ENCODE measurements at places on chromosomes 6 and 20. TPM values are rescaled to one million over a fixed set of nuclear protein-coding genes. Genes with fewer than 3 reads are reported as not detected.

BNIP5 gene
- not detected for total RNA-seq

PRRT1 gene
- total RNA-seq, result 1.2 TPM

RGL2 gene
- 65.4 TPM for total RNA-seq

DZANK1 gene
- 1.8 TPM for total RNA-seq

PRDM1 gene
- total RNA-seq, result 20.2 TPM

NUS1 gene
- total RNA-seq, result 25.1 TPM

CPXM1 gene
- 0.31 TPM for total RNA-seq

LY6G6F gene
- total RNA-seq, result not detected

TRIM10 gene
- total RNA-seq, result not detected

ITPA gene
- 44.3 TPM for total RNA-seq

CCND3 gene
- 382 TPM for total RNA-seq

PDYN gene
- not detected for total RNA-seq

MARCKS gene
- total RNA-seq, result 1.7 TPM

OR2B6 gene
- not detected for total RNA-seq

TRIM15 gene
- total RNA-seq, result not detected

CAGE1 gene
- total RNA-seq, result 0.20 TPM

SPATA25 gene
- 2.0 TPM for total RNA-seq

SLC22A2 gene
- not detected for total RNA-seq

HDGFL1 gene
- not detected for total RNA-seq

THEMIS gene
- 155 TPM for total RNA-seq

GPR63 gene
- 1.4 TPM for total RNA-seq

ACTL10 gene
- 4.4 TPM for total RNA-seq

TGM3 gene
- not detected for total RNA-seq

GNMT gene
- 1.2 TPM for total RNA-seq

STK35 gene
- total RNA-seq, result 18.6 TPM

PLEKHG1 gene
- total RNA-seq, result 3.8 TPM

SFTA2 gene
- not detected for total RNA-seq

C20orf204 gene
- total RNA-seq, result 9.7 TPM

DDX43 gene
- 3.5 TPM for total RNA-seq

ARMH2 gene
- total RNA-seq, result 1.6 TPM

GSTA2 gene
- total RNA-seq, result not detected

E2F3 gene
- total RNA-seq, result 28.0 TPM

KCNQ5 gene
- total RNA-seq, result 4.3 TPM

CGAS gene
- 25.9 TPM for total RNA-seq

ENPP3 gene
- 0.96 TPM for total RNA-seq

OR2J3 gene
- not detected for total RNA-seq

PTCRA gene
- not detected for total RNA-seq

C6orf132 gene
- total RNA-seq, result 0.08 TPM

RGS17 gene
- total RNA-seq, result not detected

LIME1 gene
- 159 TPM for total RNA-seq

WFDC2 gene
- not detected for total RNA-seq

CLIC1 gene
- total RNA-seq, result 425 TPM

HBS1L gene
- total RNA-seq, result 72.7 TPM

MEP1A gene
- total RNA-seq, result not detected

NFATC2 gene
- 58.9 TPM for total RNA-seq

ADGRF1 gene
- not detected for total RNA-seq

STMND1 gene
- total RNA-seq, result not detected

HLA-DMB gene
- 14.7 TPM for total RNA-seq

VNN1 gene
- not detected for total RNA-seq

PGC gene
- total RNA-seq, result not detected

ZSWIM3 gene
- total RNA-seq, result 5.7 TPM

All from activated naive CD8-positive, alpha-beta T cell treated with anti-CD3 and anti-CD28 coated beads, Interleukin-2, amount 10 ng/mL, durations not matched to agents 7 days and 5 days (primary cell).